ENCODE measurements at places on chromosomes 13 and 19.
A peak's percentile ranks its signal among the peaks of the same experiment; 100 is the strongest.

- no peak for DNase-seq
Observed at GRCh38 chr19:15615526-15615925, 508 bp downstream of the CYP4F8 start.

- DNase-seq: no peak
Observed at GRCh38 chr13:43544011-43544410, 242.8 kb downstream of the ENOX1 start.

GRCh38 chr13:37143911-37144310, 38.4 kb upstream of the CSNK1A1L start:
- DNase-seq: no peak

GRCh38 chr19:8017808-8018207, 12.4 kb upstream of the ELAVL1 start:
- no peak for DNase-seq

DNA sequence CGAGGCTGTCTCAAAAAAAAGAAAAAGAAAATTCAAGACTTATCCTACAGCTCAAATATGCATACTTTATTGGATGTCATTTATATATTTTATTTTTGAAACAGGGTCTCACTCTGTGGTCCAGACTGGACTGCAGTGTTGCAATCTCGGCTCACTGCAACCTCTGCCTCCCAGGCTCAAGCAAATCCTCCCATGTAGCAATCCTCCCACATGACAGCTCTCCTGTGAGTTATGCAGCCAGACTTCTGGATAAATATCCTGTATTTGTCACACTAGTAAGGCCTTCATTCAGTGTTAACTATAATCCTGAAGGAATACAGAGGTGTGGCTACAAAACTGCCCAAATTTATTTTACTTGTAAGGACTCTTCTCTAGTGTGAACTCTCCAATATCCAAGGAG, 7.2 kb downstream of the ZNF552 start:
- DNase-seq: no peak

GRCh38 chr13:77329133-77329910, 2.4 kb upstream of the MYCBP2 start:
- peak; percentile 71 for DNase-seq

DNA sequence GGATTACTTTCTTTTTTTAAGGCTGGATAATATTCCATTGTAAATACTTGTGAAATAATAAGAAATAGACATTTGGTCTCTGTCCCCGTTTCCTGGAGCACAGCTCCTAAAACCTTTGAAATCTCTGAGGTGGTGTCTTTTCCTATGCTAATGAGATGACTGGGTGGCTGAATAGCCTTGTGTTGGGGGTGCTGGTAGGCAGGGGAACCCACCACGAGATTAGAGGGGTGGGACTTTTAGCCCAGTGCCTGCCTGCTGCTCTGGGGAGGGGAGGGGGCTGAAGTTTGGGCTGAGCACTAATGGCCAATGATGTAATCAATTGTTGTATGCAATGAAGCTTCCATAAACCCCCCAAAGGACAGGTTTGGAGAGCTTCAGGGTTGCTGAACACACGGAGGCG, 175.7 kb downstream of the FGF9 start:
- DNase-seq: peak; percentile 31

DNA sequence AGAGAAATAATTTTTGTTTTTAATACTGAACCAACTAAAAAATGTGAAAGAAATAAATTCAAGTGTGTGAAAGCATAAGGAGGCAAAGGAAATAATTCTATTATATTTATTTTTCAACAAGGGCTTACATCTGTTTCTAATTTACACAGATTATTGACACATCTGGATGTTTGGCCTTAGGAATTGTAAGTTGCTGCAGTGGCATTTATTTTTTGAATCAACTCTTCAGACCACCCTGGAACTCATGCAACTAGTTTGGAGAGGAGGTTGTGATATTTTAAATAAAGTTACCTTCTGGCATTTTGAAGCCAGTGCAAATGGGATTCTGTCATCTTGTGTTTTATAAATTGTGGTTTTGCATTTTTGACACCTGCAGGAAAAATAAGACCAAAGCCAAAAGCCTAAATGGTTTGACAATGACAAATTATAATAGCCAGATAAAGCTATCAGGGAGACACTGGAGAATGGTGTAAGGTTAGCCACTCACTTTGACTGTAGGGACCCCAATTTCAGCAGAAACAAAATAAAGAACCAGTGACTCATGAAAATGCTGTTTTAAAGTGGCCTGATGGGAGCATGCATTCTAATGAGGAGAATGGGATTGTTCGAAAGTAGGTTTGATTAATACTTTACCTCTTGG, 192.9 kb downstream of the KLF5 start:
- DNase-seq: no peak

DNA sequence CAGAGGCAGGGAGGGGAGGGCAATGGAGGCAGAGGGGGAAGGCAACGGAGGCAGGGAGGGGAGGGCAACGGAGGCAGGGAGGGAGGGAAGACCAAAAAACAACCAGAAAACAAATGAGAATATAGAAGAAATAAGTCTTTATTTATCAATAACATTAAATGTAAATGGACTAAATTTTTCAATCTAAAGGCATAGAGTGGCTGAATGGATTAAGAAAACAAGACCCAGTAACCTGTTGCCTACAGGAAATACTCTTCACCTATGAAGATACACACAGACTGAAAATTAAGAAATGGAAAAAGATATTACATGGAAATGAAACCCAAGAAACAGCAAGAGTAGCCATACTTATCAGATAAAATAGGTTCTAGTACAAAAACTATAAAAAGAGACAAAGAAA, 536.3 kb downstream of the TBC1D4 start:
- DNase-seq: no peak

GRCh38 chr13:38166116-38166515, 183.5 kb upstream of the UFM1 start:
- DNase-seq: no peak

- DNase-seq: no peak
Observed at GRCh38 chr13:54226876-54227275, 1198.3 kb downstream of the OLFM4 start.

DNA sequence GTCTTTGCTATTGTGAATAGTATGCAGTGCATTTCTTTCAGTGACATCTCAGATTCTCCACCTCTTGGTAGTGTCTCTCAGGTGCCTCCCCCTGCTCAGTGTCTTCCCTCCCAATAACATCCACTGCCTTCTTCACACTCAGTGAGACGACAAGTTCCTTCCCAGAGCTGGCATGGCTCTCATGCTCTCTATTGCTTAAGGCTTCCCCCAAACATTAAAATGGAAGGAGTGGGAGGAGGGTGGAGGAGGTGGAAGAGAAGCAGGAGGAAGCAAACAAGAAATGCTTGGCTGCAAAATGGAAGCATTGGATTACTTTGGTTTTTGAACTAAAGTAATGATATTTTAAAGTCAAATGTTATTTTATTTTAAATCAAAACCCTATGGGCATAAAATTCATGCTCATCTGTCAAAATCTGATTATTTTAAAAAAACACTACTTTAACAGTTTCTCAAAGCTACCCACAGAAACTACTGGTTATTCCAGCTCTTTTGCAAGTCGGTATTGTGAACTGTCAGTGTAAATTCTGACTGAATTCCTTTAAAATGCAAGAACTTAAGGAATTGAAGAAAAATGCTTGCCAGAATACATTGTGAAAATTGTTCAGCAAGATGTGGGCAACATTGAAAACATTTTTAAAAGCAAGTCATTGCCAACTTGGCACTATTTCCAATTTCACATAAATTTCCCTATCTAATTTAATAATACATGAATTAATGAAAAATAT, 727.6 kb upstream of the ARGLU1 start:
- no peak for DNase-seq

- peak; percentile 44 for DNase-seq
Observed at GRCh38 chr13:111659219-111659775, 338.9 kb downstream of the TEX29 start.

DNA sequence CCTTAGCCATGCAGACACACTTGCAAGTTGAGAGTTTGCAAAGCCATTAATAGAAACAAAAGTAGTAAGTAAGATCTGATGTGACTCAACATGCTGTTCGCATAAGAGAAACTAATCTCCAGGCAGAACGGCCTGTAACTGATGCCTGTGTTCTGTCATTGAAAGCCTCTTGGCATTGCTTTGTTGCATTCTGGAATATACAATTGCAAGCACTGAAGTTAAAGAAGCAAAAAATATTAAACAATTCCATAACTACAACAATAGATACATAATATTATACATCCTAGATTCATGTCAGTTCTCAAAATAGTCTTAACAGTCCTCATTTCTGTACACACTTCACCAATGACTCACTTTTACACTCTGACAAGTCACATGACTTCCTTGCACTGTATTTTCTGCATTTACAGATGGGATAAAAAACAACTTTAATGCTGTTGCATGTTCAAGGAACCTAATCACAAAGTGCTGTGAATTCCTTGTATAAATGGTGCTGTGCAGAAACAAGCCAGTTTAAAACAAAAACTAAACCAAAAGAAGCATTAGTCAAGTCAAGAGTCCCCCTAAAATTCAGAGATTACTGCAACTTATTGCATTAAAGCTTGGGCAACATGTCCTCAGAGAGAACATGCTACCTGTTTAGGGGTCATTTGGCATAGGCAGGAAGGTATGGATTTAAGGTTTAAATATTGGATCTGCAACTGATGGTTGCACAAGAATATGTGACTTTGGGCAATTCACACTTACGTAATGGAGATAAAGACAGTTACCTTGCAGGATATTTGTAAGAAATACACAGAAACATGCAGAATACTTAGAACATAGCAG, 79.5 kb upstream of the SERP2 start:
- no peak for DNase-seq

DNA sequence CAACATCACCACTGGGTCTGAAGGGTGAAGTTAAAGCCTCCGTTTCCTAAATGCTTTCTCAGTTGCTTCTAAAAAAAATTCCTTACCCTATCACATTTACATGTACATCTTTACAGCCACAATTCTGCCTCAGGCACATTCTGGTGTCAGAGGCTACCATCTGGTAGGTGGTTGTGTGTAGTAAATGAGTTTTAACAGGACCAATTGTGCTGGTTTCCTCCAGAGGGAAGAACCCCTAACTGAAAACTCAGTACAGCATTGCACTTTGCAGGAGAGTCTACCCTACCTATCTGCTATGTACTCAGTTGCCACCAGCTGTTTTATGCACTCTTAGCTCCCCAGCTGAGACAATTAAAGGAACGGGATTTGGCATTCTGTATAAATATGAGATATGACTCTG, 1576.5 kb downstream of the PCDH9 start:
- no peak for DNase-seq

- no peak for DNase-seq
Observed at GRCh38 chr19:3338541-3339181, 27.7 kb upstream of the NFIC start.

- no peak for DNase-seq
Observed at GRCh38 chr19:35992907-35993765, 1.9 kb upstream of the SDHAF1 start.

- no peak for DNase-seq
Observed at GRCh38 chr13:114107686-114108081, 24.7 kb downstream of the RASA3 start.

DNA sequence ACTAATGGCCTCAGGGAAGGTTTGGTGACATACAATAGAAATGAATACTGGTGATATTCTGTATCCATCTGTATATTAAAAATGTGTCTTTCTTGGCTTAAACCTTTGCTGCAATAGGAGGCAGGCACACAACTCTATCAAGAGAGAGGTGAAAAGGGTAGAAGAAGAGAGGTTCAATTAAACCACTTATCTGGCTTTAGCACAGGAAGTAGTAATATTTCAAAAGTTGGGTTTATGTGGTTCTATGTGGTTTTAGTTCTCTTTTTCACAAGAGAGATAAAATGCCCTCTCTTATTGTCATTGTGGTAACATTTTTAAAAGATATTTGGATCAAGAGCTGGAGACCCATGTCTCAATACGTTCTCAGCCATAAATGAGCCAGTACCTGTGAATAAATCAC, 146.2 kb upstream of the FNDC3A start:
- no peak for DNase-seq

- no peak for DNase-seq
Observed at GRCh38 chr13:95298169-95298965, 2.9 kb downstream of the ABCC4 start.

DNA sequence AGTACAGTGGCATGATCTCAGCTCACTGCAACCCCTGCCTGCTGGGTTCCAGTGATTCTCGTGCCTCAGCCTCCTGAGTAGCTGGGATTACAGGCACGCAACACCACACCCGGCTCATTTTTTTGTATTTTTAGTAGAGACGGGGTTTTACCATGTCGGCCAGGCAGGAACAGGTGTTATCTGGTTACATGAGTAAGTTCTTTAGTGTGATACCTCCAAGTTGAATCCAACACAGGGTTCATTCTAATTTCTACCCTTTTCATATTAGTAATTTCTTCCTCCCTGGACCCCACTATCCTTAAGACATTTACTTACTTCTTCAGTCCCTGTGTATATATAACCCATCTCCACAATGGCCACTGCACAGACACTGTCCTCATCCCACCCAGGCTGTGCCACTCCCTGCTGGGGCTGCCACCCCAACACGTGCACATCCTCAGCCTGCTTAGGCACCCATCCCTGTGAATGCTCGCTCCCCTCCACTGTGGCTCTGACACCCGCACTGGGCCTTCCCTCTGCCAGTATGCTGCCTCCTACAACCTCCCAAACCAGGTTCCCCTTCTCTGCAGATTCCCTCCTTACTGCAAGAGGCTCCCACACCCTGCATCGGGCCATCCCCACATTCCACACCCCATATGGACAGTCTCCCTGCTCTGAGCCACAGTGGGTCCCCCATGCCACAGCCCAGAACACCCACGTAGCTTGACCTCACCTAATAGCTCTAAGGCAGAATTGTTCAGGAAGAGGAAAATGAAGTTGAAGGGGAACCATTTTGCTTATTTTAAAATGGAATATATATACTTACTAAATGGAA, 147.1 kb downstream of the TBC1D4 start:
- DNase-seq: no peak

- no peak for DNase-seq
Observed at GRCh38 chr13:48575031-48575430, 42.2 kb upstream of the RCBTB2 start.

DNA sequence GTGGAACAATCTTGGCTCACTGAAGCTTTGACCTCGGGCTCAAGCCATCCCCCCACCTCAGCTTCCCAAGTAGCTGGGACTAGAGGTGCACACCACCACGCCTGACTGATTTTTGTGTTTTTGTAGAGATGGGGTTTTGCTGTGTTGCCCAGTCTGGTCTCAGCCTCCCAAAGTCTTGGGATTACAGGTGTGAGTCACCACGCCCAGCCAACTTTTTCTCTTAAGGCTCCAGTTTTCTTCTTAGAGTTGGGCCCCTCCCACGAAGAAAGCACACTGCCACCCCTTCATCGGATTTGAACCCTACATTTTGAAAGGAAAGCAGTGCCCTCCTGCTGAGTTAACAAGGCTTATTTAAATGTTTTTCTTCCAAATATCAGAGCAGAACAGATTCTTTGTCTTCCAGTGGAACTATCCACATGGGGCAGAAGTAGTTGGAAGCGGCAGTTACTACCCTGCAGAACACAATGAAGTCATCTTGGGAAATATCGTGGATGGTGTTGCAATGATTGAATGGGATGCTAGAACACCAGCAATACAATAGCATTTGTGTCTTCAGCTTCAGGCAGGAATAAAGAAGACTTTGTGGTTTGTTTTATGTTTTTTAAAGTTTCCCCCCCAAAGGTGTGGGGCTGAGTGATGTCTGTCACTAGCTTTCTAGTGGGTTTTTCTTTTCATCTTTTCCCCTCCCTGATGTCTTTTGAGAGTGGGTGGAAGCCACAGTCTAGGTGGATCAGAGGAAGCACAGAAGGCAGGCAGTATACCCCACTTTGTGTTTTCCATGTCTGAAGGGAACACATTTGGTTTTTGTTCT, 8.9 kb downstream of the ACTN4 start:
- DNase-seq: no peak

GRCh38 chr19:46975011-46975924, 44.4 kb upstream of the NPAS1 start:
- DNase-seq: no peak
